ENCODE measurements at places on chromosomes 16 and 17. TPM values are rescaled to one million over a fixed set of nuclear protein-coding genes. Genes with fewer than 3 reads are reported as not detected.
A peak's percentile ranks its signal among the peaks of the same experiment; 100 is the strongest.

Gene CDH13
- not detected for total RNA-seq

GRCh38 chr16:51497541-51498211, 346.6 kb upstream of the SALL1 start:
- no peaks in the 10 kb centered on the region for H3K27me3 ChIP-seq
- H3K27ac ChIP-seq, result no peak overlapping the region
- no peak for DNase-seq
- no peaks in the 10 kb centered on the region for H3K4me1 ChIP-seq

DNA sequence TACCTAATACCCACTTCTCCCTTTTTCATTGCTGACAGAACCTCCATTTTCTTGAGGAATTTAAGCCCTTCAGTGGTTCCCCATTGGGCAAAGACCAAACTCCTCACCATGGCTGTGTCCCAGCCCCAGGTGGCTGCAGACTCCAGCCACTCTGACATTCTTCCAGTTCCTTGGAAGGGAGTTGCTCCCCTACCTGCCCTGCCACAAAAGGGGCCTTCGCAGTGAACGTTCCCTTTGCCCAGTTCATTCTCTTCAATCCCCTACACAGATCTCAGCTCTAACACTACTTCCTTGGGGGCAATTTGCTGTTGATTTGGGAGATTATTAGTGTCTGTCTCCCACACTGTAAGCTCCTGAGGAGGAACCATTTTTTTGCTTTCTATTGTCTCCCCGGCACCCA, 3.2 kb upstream of the AKTIP start:
- no peaks in the 10 kb centered on the region for H3K36me3 ChIP-seq
- H3K4me1 ChIP-seq, result peaks cover 26% of the 10 kb centered on the region
- no peak overlapping the region for H3K4me3 ChIP-seq
- no peaks in the 10 kb centered on the region for H3K27me3 ChIP-seq
- DNase-seq, result no peak

- no peak for DNase-seq
- H3K36me3 ChIP-seq, result peaks cover 13% of the 10 kb centered on the region
- H3K27ac ChIP-seq, result no peak overlapping the region
- no peak overlapping the region for H3K4me3 ChIP-seq
Observed at GRCh38 chr17:2978991-2979390, 84.4 kb downstream of the OR1D5 start.

DNA sequence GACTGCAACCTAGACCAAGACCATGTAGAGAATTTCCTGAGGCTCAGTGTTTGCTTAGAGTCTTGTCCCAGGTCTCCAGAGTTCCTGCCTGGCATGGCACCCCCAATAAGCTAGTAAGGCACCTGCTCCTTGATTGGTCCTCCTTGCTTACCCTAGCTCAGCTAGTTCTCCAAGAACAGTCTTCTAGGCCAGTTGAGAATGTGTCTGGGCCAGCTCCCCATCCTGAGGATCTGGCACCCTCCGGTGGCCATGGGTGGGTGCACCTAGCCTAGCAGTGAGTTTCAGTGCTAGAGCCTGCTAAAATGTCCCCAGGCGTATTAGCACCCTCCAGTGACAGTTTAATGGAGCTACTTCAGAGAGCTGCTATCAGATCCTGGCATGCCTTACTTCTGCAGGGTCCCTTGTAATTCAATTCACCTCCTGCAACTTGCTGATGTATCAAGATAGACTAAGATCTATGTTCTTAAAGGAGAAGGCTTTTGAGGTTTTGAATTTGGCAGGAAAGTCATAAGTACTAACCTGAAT, 44.4 kb upstream of the MED13 start:
- H3K4me3 ChIP-seq, result no peak overlapping the region
- H3K36me3 ChIP-seq, result no peaks in the 10 kb centered on the region
- H3K27ac ChIP-seq, result no peak overlapping the region
- DNase-seq, result peak; percentile 79
- H3K27me3 ChIP-seq, result no peaks in the 10 kb centered on the region

GRCh38 chr17:57085448-57086068, 512 bp downstream of the AKAP1 start:
- H3K4me1 ChIP-seq, result peaks cover 32% of the 10 kb centered on the region
- DNase-seq, result peak; percentile 44
- no peaks in the 10 kb centered on the region for H3K27me3 ChIP-seq
- H3K36me3 ChIP-seq, result no peaks in the 10 kb centered on the region
- H3K27ac ChIP-seq, result 0 out of 2 replicates have a peak overlapping the region, but pooled peaks have one; percentile 26

GRCh38 chr16:1712791-1713261, 6.8 kb downstream of the MAPK8IP3 start:
- H3K27me3 ChIP-seq, result no peaks in the 10 kb centered on the region
- H3K4me3 ChIP-seq, result no peak overlapping the region
- no peak overlapping the region for H3K27ac ChIP-seq

DNA sequence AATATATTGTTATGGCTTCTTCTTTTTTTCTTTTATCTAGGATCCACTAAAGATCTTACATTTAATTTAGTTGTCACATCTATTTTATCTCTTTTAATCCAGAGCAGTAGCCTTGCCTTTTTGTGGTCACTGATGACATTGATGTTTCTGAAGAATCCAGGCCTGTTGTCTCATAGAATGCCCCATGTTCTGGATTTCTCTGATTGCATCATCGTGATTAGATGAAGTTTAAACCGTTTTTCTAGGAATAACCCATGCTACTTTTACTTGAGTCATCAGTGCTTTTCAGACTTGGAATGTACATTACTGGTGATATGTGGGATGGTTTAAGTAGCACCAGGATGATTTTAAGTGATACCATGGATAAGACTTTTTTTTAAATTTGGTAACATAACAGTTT, 106.4 kb upstream of the CES5A start:
- no peak overlapping the region for H3K27ac ChIP-seq
- no peaks in the 10 kb centered on the region for H3K27me3 ChIP-seq
- H3K4me1 ChIP-seq, result peaks cover 13% of the 10 kb centered on the region

DNA sequence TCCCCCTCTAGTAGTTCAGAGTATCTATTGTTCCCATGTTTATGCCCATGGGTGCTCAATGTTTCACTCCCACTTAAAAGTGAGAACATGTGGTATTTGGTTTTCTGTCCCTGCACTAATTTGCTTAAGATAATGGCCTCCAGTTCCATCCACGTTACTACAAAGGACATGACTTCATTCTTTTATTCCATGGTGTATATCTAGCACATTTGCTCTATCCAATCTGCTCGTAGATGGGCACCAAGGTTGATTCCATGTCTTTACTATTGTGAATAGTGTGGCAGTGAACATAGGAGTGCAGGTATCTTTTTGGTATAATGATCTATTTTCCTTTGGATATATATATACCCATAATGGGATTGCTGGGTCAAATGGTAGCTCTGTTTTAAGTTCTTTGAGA, 169.2 kb upstream of the TBX2 start:
- H3K27me3 ChIP-seq, result no peaks in the 10 kb centered on the region
- H3K4me1 ChIP-seq, result 0 out of 2 replicates have a peak, but pooled peaks cover 2% of the 10 kb centered on the region
- H3K4me3 ChIP-seq, result no peak overlapping the region
- H3K27ac ChIP-seq, result no peak overlapping the region
